ENCODE measurements at places on chromosomes 11 and 22.

GRCh38 chr11:61968758-61969390, 1.4 kb upstream of the FTH1 start:
- no peak for DNase-seq

DNA sequence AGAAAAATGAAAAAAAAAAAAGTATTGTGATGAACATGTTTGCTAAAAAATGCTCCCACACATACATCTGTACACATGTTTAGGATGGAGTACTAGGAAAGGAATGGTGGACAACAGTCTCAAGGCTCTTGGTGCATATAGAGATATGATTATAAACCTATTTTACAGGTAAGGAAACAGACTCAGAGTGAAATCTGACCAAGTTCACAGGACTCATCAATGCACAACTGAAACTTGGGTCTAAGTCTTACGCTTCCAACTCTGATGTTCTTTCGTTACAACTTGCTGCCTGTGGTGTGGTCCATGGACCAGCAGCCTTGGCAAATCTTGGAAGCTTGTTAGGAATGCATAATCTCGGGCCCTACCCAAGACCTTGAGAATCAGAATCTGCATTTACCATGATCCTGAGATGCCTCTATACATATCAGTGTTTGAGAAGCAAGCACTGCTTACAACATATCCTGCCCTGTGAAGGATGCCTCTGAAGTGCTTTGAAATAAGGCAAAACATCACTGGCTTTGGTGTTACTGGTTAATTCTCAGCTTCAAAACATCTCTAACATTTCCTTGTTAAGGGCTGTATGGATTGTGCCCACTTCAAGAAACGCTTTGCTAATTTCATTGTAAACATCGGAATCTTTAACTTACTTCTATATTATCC, 39.9 kb upstream of the NUP160 start:
- DNase-seq: no peak

DNA sequence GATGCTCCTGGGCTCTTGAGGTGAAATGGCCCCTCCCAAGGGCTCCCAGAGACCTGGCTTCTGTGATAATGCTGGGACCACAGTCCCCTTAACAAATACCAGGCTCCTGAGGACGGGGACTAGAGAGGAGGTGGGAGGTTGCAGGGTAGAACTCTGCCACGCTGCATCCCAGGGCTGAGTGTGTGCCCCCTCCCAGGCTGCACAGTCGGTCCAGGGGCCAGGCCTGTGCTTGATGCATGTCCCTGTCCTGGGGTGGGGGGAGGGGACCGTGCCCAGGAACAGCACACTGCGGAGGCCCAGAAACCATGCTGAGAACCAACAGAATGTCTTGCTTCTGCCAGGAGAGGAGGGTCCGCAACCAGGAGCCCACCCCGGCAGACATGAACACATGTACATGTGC, 9.3 kb downstream of the CSF2RB start:
- no peak for DNase-seq

- DNase-seq: no peak
These were observed 32.9 kb downstream of the MUC2 start for GRCh38 chr11:1107316-1108245.

DNA sequence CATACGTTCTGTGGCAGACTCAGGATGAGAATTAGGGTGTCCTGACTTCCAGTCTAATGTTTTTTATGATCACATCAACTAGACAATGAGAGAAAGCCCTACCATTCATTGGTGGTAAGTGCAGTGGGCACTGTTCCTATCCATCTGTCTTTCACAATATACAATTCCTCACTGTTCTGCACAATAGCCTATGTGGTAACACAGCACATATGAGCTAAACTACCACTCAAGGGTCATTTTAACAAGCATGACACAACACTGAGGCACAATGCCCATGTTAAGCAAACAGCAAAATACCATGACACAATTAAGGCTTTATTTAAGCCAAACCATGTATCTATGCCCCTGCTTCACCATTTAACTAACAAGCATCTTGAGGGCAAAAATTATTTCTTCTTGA, 52.3 kb downstream of the SIK3 start:
- no peak for DNase-seq

DNA sequence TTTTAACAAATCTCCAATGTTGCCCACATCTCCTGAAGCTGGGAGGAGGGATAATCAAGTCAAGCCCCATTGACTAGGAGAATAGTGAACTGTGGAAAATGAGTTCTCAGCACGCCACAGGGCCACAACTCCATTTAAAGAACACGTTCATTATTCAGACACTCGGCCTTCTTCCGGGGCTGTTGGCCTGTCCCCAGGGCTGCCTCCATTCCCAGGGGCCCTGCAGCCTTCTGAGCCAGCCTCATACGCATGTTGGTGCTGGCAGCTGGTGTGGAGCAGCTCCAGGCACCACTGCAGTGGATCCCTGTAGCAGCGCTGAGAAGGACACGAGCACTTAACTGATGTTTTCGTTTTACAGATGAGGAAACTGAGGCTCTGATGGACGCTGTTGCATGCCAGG, 87.5 kb upstream of the RCN1 start:
- no peak for DNase-seq

DNA sequence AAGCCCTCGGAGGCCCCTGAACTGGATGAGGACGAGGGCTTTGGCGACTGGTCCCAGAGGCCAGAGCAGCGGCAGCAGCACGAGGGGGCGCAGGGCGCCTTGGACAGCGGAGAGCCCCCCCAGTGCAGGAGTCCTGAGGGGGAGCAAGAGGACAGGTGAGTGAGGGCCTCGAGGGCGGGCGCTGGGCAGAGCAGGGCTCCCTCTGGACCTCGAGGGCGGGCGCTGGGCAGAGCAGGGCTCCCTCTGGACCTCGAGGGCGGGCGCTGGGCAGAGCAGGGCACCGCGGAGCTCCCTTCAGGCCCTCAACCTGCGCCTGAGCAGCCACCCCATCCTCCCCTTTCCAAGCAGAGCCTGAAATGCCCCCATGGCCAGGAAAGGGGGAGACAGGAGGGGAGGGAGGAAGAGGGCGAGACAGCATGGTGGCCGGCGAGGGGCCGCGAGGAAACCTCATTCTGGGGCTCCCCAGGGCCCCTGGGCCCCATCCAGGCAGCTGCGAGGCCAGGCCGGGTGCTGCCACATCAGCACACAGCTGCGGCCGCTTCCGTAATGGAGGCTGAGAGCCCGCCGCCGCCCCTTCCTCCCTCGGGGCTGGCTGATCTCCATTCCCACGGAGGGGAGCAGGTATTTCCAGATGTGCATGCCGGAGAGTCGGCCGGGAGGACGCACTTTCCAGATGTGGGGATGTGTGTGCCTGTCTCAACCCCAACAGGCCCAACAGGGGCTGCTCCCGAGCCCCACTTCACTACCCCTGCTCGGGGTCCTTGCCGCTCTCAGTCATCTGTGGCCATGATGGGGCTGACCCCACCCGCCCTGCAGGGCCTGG, 10.0 kb downstream of the PRR33 start:
- DNase-seq: no peak

DNA sequence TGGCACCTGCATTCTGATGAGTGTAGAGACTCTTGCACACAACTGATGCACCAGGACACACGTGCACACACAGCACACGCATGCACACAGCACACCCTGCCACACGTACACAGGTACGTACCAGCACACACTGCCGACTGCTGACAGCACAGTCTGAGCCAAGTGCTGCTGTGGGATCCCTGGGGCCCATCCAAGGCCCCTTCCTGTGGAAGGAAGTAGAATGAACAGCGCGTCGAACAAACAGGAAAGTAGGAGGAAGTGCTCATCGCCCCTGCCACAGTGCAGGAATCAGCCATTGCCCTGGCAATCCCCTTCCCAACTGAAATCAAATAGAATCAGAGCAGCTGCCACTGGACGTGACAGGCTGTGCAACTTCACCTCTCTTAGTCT, 57.9 kb downstream of the CD82 start:
- no peak for DNase-seq

DNA sequence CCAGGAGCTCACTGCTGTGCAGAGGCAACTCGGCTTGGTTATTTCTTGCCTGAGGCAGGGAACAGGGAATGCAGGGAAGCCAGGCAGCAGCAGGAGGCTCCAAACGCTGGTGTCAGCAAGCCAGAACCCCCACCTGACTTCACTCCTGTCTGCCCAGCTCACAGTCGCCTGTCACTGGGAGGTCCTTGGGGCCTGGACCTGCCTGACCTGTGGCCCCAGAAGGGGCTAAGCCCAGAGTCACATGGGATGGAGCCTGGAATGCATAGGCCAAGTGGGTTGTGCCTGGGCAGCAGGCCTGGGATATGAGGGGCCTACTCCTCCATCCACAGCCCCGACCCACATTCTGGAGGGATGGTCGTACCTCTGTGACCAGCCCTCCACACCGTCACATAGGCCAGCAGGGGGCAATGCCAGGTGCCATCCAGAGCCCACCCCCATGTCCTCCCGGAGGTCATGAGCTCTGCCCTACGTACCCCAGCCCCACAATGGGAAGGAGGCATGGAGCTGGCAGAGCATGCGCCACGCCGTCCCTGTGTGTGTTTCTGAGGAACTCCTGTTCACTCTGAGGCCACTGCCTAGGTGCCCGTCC, 5.2 kb downstream of the RASSF7 start:
- DNase-seq: no peak

GRCh38 chr11:114321621-114322257, 25.5 kb downstream of the NNMT start:
- DNase-seq: no peak

GRCh38 chr11:117862019-117862725, 14.3 kb downstream of the FXYD6 start:
- DNase-seq: no peak

- DNase-seq: no peak
These were observed 6.5 kb downstream of the PPFIBP2 start for GRCh38 chr11:7520011-7520942.

- no peak for DNase-seq
These were observed 25.0 kb downstream of the ARHGAP1 start for GRCh38 chr11:46675288-46675851.

- DNase-seq: no peak
These were observed 13.1 kb upstream of the MS4A10 start for GRCh38 chr11:60771879-60772525.

GRCh38 chr11:108483163-108483562, 15.0 kb downstream of the POGLUT3 start:
- DNase-seq: no peak

DNA sequence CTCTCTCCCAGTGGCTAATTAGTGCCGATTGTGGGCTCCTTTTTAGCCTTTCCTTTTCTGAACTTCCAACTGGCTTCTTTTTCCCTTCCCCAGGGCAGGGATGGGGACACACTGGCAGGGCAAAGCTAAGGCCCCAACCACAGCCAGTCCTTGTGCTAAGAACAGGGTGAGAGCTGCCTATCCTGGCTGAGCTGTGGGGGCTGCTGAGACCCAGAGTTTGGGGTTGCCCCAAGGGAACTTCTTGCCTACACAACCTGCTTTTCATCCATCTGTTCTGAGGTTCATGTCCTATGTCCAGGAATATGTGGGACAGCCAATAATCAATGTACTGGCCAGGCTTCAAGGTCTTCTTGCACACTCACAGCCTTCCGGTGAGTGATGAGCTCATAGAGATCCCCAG, 10.0 kb upstream of the TPBGL start:
- DNase-seq: no peak

DNA sequence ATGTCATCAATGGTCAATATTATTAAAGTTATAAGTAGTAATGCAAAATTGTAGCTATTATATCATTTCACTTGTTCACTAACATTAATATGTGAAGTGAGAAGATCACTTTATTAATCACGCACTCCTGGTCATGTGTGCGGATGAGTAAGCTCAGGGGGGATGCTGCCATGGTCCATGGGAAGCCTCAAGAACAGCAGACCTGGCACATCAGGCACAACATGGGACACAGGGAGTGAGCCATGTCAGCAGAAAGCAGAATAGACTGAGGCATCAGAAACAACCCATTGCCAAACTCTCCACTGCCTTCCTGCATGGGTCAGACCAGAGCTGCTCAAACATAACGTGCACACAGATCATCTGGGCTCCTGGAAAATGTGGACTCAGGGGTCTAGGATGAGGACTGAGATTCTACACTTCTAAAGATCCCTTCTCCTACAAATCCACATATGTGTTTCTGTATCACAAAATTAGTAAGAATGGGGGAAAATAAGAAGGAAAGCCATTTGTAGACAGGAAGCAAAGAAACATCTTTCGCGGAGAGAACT, 63.8 kb upstream of the VPREB1 start:
- no peak for DNase-seq

DNA sequence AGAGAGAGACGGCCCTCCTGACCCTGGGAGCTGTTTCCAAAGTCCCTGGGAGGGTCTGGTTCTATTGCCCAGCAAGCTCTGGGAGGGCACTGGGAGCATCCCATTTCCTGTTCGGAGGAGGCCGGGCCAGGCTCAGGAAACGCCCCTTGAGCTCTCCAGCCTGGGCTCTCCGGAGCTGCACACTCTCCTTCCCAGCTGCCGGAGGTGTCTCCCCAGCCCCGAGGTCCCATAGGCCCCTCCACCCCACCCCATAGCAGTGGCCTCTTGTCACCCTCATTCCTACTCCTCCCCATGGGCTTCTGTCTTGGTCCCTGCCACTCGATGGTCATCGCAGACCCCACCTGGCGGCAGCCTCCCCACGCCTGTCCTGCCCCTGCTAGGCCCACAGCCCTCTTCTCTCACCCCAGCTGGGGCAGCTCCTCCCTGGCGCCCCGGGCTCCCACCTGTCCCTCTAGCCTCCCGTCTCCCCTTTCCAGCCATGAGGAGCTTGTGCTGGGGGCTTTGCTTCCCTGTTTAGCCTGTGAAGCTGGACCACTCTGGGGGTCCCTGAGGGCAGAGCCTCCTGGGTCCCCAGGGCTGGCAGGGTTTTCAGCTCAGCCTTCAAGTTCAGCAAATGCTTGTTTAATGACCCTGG, 2.8 kb downstream of the TSPAN32 start:
- DNase-seq: no peak

DNA sequence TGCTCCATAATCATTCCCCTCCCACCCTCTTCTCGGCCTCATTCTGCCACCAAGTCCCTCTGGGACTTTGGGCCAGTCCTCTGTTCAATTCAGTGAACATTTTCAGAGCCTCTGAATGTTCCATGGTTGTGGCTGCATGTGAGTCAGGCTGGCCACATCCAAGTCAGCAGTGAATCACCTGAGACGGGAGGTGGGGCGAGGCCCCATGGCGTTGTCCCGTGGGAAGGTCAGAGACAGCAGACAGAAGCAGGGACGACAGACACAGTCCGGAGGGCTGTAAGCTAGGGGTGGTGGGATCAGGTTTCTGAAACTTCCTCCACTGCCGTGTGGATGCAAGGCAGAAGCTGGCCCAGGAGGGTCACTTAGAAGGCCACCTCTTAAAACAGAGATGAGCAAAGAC, 324.8 kb downstream of the MN1 start:
- DNase-seq: no peak

All from activated effector memory CD4-positive, alpha-beta T cell treated with Interleukin-2 at 50 U/mL for 16 hours (primary cell).